Dorsolateral prefrontal cortex (tissue), 122 donors: ENCODE measurements at places on chromosomes 7 and 10.

DNA sequence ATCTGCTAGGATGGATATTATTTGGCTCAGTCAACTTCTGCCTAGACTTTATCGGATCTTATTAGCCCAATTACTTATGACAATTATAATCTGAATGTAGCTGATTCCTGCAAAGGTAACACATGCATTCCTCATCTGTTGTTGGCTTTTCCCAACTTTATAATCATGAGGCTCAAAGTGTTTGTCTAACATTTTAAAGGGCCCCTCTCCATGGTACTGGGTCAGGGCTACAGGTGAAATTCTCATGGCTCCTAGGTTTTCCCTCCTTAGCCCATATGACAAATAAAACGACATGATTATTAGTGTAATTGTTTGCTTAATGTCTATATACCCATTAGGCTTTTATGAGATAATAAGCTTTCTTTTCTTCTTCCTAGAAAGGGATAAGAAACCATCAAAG, 4.2 kb upstream of the LRGUK start:
- no peak for DNase-seq

GRCh38 chr7:23373151-23374004, 74.2 kb downstream of the MALSU1 start:
- DNase-seq, result no peak

GRCh38 chr7:37275078-37275710, 173.5 kb downstream of the ELMO1 start:
- no peak for DNase-seq

- no peak for DNase-seq
Observed at GRCh38 chr7:139575338-139575680, 51.8 kb downstream of the CLEC2L start.

DNA sequence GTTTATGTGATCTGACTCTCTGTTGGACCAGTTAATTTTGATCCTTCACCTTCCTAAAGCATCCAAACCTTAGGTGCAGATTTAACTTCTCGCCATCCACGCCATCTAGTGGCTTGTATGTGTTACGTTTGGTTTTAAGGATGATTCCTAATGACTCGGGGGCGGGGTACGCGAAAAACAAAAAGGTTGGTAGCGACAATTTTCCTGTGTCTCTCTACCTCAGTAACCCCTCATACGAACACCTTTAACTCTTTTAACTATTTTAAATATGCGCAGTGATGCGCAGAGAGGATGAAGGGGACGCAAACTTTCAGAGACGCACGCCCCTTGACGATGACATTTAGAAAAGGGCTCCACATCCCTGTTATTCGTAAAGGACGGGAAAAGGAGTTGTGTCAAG, 714 bp upstream of the KCND2 start:
- no peak for DNase-seq

DNA sequence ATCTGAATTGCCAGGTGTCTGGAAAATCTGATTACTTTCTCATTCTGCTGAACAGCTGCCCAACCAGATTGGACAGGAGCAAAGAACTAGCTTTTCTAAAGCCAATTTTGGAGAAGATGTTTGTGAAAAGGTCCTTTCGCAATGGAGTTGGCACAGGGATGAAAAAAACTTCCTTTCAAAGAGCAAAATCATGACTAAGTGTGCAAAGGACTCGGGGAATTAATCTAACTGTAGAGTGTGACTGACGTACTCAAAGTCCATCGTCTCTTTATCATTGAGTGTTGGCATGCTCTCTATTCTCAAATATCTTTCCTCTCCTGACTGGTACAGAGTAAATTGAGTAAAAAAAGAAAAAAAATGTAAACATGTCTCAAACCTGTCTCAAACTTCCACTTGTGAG, 3.3 kb downstream of the NPS start:
- DNase-seq, result no peak

DNA sequence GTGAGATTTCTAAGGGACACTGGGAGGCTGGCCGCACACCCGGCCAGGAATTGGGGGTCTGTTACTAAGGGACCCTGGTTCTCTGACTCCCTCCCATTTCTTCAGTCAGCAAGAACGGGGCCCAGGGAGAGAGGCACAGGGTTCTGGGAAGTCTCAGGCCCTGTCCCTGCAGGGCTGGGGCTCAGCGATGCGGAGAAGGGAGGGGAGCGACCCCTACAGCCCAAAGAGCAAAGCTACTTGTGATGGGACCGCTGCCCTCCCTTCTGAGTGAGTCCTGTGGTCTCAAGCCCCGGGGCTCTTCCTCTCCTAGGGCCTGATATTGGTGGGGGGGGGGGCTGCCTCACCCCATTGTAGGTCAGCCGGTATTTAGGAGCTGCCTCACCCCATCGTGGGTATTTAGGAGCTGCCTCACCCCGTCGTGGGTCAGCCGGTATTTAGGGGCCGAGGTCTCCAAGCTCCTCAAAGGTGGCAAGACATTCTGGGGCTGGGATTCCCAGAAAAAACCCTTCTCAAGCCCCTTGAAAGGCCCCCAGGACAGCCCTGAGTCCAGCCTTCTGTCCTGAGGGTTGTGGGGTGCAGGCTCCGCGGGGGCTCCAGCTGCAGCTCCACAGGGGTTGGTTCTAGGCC, 16.9 kb upstream of the NKX6-2 start:
- no peak for DNase-seq

DNA sequence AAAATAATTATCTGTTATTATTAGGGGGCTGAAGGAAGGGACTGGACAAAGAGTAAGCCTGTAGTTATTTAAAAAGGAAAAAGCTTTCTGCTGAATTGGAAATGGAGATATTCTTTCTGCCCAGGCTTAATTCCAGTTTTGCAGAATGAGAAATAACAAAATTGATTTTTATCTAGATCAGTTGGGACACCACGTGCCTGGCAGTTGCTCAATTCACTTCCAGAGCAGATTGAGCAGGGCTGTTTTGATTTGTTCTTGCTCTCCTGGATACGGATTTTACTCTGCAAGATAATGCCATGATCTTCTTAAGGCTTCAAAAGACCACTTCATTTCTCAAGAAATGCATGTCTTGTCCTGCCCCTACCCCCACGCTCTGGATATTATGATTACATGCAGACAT, 524.3 kb downstream of the TCERG1L start:
- no peak for DNase-seq

GRCh38 chr7:2116989-2117591, 115.7 kb downstream of the MAD1L1 start:
- DNase-seq, result peak; percentile 85

DNA sequence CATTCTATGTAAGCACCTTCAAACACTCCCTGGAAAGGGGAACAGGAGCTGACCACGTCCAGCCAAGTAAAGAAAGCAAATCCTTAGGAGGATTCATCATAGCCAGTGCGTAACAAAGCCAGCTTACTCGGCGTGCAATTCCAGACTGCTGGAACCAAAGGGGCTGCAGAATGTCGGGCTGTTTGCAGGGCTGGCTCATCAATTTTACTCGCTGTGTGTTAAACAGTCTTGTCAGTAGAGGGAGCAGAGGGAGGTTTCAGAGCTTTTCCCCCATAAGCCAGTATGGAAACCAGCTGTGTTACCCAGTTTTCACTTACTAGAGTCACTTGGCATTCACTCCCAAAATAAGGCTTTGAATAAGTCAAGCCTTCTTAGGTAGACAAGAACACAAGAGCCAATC, 127.1 kb downstream of the KMT2E start:
- no peak for DNase-seq

GRCh38 chr7:55552320-55553023, 19.8 kb downstream of the VOPP1 start:
- peak; percentile 62 for DNase-seq

GRCh38 chr7:139829025-139829774, at the start of gene TBXAS1:
TBXAS1 (plus strand) TSS chr7:139829264; CDS start chr7:139829391, 127 bp downstream.
- DNase-seq, result no peak

DNA sequence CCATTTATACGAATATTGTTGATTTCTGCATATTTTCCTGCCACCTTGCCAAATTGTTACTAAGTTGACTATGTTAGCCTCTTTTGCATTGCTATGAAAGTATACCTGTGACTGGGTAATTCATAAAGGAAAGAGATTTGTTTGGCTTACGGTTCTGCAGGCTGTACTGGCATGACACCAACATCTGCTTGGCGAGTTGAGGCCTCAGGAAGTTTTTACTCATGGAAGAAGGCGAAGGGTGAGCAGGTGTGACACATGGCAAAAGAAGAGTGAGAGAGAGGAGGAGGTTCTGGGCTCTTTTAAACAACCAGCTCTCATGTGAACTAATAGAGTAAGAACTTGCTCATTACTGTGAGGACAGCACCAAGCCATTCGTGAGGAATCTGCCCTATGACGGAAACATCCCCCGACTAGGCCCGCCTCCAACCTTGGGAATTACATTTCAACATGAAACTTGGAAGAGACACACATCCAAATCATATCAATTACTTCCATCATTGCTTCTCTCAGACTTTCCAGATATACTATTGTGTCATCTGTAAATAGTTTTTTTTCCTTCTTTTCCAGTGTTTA, 8.4 kb downstream of the RALA start:
- no peak for DNase-seq

DNA sequence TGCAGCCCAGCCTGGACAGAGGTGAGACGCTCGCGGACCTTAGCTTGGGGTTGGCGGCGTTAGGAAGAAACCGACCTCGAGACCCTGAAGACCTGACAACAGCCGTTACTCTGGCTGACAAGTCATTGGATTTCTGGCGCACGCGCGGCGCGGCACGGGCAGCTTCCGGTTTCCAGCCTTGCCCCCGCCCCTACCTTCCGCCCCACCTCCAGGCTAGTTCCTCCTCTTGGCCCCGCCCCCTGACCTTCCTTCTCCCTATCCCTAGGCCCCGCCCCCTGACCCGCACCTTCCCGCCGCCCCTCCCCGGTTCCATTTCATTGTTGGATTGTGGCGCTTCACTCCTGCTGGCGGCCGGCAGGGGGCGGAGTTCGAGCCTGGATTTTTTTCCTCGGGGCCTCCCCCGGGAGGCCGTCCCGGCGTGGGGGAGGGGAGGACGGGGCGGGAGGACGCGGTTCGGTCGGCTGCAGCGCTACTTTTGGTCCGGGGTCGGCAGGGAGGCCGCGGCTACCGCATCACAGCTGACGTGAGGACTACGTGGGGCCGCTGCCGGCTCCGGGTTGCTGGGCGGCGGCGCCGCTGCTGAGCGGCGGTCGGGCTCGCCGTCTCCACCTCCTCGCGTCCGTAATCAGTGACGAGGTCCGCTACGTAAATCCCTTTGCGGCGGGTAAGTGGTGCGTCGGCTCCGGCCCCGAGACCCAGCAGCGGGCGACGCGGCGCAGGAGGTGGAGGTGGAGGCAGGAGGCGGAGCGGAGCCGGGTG, at the start of gene CREM:
Gene CREM (plus strand): TSS at position 317 of the 759 bp plus-strand sequence. CDS start 10,990 bp downstream, outside the sequence.
- DNase-seq, result peak; percentile 96
